ENCODE measurements at places on chromosomes 16 and 17. TPM values are rescaled to one million over a fixed set of nuclear protein-coding genes. Genes with fewer than 3 reads are reported as not detected.

The PRSS33 gene
- 1.2 TPM for total RNA-seq

The NPIPB13 gene
- 4.5 TPM for total RNA-seq

The ST6GALNAC2 gene
- 6.9 TPM for total RNA-seq

The PRCD gene
- total RNA-seq = 4.6 TPM

The CNTD1 gene
- 0.18 TPM for total RNA-seq

The MYH13 gene
- total RNA-seq = 0.18 TPM

The TP53TG3C gene
- not detected for total RNA-seq

The RAMP2 gene
- total RNA-seq = 34.9 TPM

The GPR139 gene
- total RNA-seq = not detected

The NPIPA8 gene
- total RNA-seq = 3.1 TPM

The MVP gene
- 38.5 TPM for total RNA-seq

The LGALS9B gene
- not detected for total RNA-seq

The KRTAP4-3 gene
- not detected for total RNA-seq

The MMP25 gene
- total RNA-seq = 4.4 TPM

The SLFN11 gene
- total RNA-seq = 16.3 TPM

Measured in metanephros (tissue), 2 donors.